ENCODE measurements at places on chromosomes 5 and 9.
A peak's percentile ranks its signal among the peaks of the same experiment; 100 is the strongest.

DNA sequence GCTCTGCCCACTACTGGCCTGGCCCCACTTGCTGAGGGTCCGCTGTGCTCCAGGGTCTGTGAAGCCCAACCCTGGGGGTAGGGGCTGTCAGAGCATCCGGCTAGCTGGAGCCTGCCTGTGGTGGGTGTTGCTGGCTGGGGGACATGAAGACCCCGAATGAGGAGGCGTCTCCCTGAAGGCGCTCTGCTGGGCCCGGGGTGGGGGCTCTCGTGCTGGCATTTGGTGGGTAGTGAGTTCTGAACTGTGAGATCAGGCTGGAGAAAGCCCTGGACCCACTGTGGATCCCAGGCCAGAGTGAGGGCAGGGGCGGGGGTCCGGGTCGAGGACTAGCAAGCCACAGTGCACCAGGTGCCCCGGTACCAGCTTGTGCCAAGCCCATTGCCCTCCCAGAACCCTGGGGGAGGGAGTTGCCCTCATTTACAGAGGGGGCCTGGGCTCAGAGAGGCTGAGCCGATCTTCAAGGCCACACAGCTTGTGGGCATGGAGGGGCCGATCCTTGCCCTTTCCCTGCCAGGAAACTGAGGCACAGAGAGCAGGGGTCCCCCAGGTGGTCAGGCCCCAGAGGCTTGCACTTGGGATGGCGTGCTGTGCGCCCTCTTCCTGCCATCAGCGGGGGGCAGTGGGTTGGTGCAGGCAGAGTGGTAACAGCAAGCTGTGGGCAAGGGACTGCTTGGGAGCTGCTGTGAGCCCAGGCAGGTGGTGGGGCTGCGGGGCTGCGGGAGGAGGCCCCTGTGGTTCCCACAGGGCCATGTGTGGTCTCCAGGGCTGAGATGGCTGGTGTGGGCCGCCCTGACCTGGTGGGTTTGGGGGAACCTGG, 15.9 kb downstream of the RXRA start:
- no peak for DNase-seq

DNA sequence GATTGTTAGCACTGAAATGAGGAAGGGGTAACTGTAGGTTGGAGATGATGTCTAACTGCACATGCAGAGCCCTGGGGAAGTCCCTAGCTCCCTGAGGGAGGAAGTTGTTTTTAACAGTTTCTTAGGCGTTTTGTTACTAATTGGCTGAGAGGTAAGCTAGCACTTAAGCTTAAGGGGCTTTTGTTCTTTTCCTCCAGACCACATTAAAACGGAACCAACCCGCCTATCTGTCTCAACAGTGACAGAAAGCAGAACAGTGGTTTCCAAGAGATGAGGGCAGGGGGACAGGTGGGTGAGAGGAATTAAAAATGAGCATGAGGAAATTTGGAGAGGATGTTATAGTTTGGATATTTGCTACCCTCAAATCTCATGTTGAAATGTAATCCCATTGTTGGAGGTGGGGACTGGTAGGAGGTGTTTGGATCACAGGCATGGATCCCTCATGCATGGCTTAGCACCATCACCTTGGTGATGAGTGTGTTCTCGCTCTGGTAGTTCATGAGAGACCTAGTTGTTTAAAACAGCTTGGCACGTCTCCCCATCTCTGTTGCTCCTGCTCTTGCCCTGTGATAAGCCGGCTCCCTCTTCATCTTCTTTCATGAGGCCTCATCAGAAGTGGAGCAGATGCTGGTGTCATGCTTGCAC, 38.9 kb downstream of the LYRM7 start:
- DNase-seq = peak; percentile 71

- DNase-seq = no peak
These were observed 1.3 kb upstream of the NRARP start for GRCh38 chr9:137303151-137303892.

DNA sequence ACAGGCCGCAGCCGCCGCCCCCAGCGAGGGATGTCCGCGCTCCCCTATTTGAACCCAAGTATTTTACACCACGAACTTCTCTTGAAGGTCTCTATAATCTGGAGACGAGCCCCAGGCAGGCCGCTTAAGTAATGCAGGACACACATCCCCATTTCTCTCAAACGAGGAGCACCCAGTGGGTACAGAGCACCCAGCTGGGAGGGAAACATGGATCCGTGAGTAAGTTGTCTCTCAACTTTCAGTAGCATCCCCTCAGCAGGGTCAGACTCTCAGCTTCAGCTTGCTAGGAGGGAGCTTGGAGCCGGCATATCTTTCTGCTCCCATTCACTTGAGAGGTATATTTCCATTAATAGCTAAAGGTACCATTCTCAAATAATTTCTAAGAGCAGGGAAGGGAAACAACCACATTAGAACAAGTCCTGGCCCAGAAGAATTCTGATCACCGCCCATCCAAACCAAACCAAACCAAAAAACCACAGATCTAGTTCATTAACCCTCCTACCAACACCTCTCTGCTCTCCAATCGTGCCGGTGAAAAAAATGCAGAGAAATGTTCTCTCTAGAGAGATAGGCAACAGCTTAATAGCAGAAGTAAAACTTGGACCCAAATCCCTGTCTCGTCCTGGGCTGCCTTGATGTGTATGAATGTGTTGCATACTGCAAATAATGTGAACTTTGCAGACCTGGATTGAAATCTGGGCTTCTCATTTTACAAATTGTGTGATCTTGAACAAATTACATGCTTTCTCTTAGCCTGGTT, 910 bp downstream of the TDRD7 start:
- DNase-seq = no peak

- no peak for DNase-seq
These were observed 288.0 kb upstream of the SMARCA2 start for GRCh38 chr9:1726993-1727759.

- no peak for DNase-seq
These were observed 19.0 kb downstream of the KIAA1958 start for GRCh38 chr9:112505607-112506006.

GRCh38 chr5:75701856-75702255, 15.4 kb downstream of the POC5 start:
- no peak for DNase-seq

- DNase-seq = no peak
These were observed 24.8 kb downstream of the AK3 start for GRCh38 chr9:4716163-4716562.

- DNase-seq = peak; percentile 87
These were observed 24.2 kb downstream of the TCF7 start for GRCh38 chr5:134138416-134139376.

- DNase-seq = no peak
These were observed 132.6 kb downstream of the PDZD2 start for GRCh38 chr5:31771500-31771899.

Measured in activated CD8-positive, alpha-beta memory T cell treated with anti-CD3 and anti-CD28 coated beads for 24 hours (primary cell).